Stimulated activated CD8-positive, alpha-beta memory T cell treated with anti-CD3 and anti-CD28 coated beads, Interleukin-7, amount 100 ng/mL, for 1 hour (primary cell): ENCODE measurements at places on chromosomes 4 and X.
A peak's percentile ranks its signal among the peaks of the same experiment; 100 is the strongest.

DNA sequence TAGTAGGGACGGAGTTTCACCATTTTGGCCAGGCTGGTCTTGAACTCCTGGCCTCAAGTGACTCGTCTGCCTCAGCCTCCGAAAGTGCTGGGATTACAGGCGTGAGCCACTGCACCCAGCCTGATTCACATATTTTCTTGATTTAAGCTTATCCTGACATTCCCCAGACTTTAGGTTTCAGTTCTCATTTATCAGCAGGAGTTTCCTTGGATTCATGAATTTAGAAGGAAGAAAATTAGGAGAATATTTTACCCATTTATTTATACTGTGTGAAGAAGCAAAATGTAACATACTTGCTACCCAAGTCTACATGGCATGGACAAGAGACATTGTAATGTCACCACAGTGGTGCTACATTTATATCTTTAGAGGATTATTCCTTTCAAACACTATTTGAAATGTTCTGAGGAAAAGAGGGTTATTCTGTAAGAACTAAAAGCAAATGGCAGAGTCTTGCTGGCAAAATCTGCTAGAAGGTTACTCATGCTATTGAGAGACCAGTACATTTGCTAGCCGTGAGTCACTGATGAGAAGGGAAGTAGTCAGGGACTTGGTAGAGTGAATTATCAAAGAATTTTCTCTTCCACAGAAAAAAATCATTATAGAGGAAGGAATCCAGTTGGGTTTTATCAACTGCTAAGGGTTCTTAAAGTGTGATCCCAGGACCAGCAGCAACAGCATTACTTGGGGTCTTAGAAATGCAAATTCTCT is 26.1 kb upstream of the CFAP299 start:
- no peak for DNase-seq

DNA sequence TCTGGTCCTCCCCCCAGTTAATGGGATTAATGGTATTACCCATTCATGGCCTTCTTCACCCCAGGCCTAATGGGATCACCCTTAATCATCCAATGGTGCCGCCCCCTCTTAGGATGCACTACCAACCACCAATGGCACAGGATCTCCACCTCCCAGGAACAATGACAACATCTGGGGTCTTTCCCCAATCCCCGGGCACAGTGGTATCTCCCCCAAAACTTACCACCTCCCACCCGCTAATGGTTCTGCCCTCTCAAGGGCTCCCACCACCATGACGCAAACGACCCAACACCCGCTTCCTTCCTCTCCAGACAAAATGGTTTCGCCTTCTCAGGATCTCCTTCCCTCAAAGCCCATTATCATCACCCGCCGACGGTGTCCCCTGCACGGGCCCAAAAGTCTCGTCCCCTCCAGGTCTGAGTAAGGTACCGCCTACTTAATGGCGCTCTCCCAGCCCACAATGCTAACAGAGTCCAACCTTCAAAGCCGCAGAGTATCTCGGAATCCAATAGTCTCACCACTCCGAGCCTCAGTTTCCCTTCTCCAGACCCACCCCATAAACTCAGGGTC is 458 bp downstream of the GRIPAP1 start:
- peak; percentile 16 for DNase-seq

DNA sequence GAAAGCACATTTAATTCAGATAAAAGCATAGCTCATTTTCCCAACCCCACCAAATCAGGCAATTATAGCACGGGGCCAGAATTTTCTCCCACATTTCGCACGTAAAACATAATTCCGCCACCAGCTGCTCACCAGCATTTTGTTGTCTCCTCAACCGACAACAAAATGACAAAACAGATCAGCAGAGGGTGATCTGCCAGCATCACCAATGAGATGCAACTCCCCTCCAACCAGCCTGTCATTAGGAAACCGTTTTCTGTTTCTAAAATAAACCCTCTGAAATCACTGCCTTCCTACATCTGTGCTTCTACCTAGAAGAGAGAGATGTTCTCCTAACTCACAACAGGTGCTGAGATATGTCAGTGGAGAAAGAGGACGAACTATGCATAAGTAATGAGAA is 654.8 kb upstream of the CPEB2 start:
- DNase-seq, result no peak

DNA sequence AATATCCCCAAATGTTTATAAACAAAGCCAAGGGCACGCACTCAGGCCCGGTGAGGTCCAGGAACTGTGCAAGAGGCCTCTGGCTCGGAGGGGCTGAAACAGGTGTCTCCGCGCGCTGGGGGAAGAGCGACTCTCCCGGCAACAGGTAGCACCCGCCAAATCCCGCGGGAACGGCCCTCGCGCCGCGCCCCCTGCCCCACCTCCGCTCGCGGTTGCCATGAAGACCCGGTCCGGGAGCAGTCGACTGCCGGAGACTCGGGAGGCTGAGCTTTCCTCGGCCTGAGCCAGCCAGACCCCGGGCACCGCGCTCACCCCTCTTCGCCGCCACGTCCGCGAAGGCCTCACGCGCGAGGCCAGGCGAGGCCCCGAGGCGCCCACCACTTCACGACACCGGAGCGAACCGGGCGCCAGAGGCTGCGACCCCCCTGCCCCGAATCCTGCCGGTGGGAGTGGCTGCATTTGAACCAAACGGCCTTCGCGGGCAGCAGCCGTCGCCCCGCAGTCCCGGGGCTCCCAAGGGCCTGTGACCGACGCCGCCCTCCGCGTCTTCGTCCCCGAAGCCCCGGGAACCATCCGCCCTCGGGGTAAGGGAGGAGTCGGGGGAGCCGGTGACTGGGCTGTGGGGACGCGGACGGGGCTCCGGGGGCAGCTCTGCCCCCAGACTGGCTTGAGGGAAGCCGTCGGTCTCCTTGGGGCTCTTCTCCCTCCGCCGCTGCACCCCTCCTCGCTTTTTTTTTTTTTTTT is at the start of gene NSUN7:
TSS of gene NSUN7 (plus strand) at position 239 of the 744 bp plus-strand sequence. CDS start 739 bp downstream, outside the sequence.
- no peak for DNase-seq

DNA sequence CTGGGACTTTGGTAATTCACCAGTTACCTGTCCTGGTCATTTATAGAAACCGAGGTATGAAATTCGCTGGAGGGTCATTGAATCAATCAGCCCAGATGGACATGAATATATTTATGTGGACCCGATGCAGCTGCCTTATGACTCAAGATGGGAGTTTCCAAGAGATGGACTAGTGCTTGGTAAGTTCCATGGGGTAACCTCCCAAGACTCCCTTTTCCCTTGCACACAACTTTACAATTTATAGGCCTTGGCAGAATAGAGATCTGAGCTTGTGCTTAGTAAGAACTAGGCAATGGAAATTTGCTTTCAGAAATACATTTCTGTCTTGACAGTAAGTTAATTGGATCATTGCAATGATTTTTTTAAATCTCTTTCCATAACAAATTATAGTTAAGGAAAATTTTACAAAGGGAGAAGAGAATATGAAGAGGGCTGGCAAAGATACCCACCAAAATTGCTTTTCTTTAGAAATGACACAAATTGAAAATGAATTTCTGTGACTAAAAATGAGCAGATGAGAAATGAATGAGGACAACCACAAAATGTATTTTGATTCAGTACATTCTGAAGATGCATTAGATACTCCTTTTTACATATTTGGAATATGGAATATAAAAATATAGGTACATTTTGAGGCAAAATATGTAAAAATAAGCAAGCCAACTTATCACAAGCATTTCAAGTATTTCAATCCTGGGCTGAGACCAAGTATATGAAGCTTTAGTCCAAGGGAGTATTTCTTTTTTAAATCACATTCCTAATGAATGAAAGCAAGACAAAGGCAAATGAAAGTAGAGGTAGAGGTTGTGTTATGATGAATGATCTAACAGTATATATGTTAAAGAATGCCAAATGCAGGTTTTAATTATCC is 45.9 kb downstream of the PDGFRA start:
- no peak for DNase-seq

DNA sequence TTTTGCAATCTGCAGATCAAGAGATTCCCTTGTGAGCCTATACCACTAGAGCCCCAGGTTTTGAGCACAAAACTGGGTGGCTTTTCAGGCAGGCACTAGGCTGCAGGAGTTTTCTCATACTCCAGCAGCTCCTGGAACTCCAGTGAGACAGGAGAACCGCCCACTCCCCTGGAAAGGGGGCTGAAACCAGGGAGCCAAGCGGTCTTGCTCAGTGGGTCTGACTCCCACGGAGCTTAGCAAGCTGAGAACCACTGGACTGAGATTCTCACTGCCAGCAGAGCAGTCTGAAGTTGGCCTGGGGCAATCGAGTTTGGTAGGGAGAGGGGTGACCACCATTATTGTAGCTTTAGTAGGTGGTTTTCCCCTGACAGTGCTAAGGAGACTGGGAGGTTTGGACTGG is 313.8 kb upstream of the TEX13C start:
- DNase-seq, result no peak

- DNase-seq, result no peak
Observed at GRCh38 chr4:152106113-152106763, 345.4 kb upstream of the GATB start.

- no peak for DNase-seq
Observed at GRCh38 chrX:53718073-53718472, 31.6 kb upstream of the HUWE1 start.

DNA sequence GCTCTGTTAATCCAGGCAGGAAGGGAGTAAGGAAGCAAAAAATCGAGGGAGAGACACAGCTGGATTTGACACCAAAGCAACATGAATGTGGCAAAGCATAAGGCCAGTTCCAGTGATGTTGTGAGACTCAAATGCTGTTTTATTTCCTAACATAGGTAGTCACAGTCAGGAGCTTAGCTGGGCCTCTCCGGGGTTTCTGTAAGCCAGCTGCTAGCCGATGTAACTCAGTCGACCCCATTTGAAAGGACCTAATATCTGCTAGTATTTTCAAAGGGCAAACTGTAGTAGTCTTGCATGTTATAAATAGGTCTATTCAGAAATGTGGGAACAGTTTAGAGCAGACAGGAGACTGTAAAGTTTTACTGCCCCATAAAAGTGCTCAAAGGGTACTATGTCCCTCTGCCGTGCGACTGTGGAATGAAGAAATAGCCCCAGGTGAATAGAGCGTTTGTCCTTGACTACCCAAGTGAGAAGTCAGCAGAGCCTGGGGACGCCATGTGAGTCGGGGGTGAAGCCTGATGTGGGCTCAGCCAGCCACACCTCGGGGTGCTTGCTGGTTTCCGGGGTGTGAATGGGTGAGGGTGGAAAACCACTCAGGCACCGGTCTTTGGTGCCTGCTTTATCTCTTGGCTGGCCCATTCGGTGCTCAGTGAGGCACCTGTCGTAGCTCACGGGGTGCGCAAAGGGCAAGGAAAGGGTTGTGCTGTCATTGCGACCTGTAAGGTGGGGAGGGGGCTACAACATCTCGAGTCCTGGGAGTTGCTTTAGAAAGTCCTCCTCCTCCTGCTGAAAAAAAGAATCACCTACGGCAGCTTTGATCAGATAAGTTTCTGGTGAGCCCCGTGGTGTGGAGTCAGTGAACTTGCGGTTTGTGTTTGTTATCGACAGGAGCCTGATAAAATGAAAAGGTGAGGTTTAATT is 745 bp downstream of the TRIM2 start:
- DNase-seq, result no peak

GRCh38 chrX:21939906-21940305 is 603 bp upstream of the SMS start:
- DNase-seq, result no peak

DNA sequence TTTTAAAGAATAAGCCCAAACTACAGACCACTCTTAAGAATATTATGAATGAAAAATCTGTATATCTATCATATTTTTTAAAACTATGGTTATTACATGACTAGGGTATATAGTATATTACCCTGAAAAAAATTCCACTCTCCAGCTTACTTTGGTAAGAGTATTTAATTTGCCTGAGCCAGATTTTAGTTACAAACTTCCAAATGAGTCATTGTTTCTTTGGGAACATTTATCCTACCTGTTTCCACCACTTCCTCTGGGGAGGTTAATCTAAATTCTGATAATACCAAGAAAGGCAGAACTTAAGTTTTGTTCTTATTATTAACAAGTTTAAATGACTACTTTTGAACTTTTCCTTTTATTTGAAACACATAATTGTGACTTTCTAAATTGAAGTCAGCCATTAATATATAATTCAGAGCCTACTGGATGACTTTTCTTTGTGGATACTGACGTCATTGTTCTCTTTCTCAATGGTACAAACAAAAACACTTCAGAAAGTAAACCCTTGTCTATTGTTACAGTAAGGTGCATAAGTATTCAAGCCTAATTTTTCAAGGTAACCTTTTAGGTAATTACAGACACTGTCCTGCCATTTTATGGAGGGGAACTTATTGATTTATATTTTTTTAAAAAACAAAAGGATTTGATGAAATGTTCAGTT is 135.6 kb upstream of the TLL1 start:
- DNase-seq, result no peak

DNA sequence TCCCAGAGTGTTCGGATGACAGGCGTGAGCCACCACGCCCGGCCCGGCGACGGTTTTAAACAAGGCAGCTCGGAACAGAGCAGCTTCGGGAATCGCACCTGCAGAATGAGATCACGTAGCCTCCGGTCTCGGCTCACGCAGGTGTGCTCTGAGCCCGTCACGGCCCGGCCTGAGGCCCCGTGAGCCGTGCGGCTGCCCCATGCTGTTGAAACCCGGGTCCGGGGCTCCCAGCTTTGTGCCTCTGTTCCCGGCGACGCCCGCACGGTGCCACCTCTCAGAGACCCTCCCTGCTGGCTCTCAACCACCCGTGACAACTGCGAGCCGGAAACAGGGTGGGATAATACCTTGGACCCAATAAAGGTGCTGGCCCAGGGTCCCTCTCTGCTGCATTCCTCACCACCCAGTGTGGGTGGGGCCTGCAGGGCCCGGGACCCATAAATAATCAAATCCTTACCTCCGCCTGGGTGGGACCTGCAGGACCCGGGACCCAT is 13.4 kb upstream of the PLCXD1 start:
- DNase-seq, result no peak

DNA sequence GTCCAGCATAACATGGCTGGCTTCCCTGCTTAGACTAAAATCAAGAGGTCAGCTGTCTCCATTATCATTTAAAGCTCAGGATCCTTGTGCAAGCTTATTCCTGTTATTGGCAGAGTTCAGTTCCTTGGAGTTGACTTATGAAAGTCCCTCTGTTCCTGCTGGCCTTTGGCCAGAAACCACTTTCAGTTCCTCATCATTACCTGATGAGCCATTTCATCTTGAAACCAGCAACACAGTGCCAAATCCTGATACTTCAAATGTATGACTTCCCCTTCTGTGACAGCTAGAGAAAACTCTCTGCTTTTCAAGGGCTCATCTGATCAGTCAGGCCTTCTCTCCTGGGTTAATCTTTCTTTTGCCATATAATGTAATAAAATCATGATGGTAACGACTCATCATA is 110.6 kb upstream of the FSTL5 start:
- DNase-seq, result no peak

DNA sequence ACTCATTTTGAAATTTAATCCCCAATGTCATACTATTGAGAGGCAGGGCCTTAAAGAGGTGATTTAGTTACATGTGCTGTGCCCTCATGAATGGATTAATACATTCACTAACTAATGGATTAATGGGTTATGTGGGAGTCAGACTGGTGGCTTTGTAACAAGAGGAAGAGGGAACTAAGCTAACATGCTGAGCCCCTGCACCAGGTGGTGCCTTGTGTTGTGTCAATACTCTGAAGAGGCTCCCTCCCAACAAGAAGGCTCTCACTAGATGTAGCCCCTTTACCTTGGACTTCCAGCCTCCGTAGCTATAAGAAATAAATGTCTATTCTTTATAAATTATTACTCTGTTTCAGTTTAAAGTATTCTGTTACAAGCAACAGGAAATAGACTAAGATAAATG is 411.9 kb upstream of the EMCN start:
- DNase-seq, result no peak
